ENCODE measurements at places on chromosomes 1 and 21. TPM values are rescaled to one million over a fixed set of nuclear protein-coding genes. Genes with fewer than 3 reads are reported as not detected.

SPATA17 gene
- total RNA-seq: 0.78 TPM

C1orf141 gene
- not detected for total RNA-seq

NR5A2 gene
- 0.89 TPM for total RNA-seq

C1orf116 gene
- 0.70 TPM for total RNA-seq

LPAR3 gene
- total RNA-seq: 2.0 TPM

DNASE2B gene
- not detected for total RNA-seq

RUNX3 gene
- 0.51 TPM for total RNA-seq

ARHGAP29 gene
- total RNA-seq: 25.5 TPM

WNT3A gene
- not detected for total RNA-seq

DNM3 gene
- total RNA-seq: 2.4 TPM

KPRP gene
- total RNA-seq: not detected

ACTL8 gene
- not detected for total RNA-seq

TMCC2 gene
- total RNA-seq: 4.0 TPM

FBLIM1 gene
- total RNA-seq: 40.6 TPM

RHCE gene
- total RNA-seq: 0.57 TPM
